ENCODE measurements at places on chromosomes 2 and 18. TPM values are rescaled to one million over a fixed set of nuclear protein-coding genes. Genes with fewer than 3 reads are reported as not detected.
A peak's percentile ranks its signal among the peaks of the same experiment; 100 is the strongest.

OR6B2 gene
- total RNA-seq = not detected

D2HGDH gene
- total RNA-seq = 9.1 TPM

- peaks cover 7% of the 10 kb centered on the region for H3K4me1 ChIP-seq
- no peaks in the 10 kb centered on the region for H3K27me3 ChIP-seq
- no peak overlapping the region for H3K4me3 ChIP-seq
- DNase-seq = peak; percentile 88
- H3K27ac ChIP-seq = peak overlapping the region; percentile 48
- no peaks in the 10 kb centered on the region for H3K36me3 ChIP-seq
Observed at GRCh38 chr18:67520351-67520921, 3.9 kb upstream of the DSEL start.

GCG gene
- 16.6 TPM for total RNA-seq

GRCh38 chr18:62621546-62621945 lies 93.8 kb upstream of the PHLPP1 start:
- H3K4me1 ChIP-seq = peaks cover 4% of the 10 kb centered on the region
- H3K4me3 ChIP-seq = no peak overlapping the region
- H3K36me3 ChIP-seq = no peaks in the 10 kb centered on the region

- H3K36me3 ChIP-seq = no peaks in the 10 kb centered on the region
- DNase-seq = no peak
- no peaks in the 10 kb centered on the region for H3K4me1 ChIP-seq
Observed at GRCh38 chr2:157182834-157183396, 74.6 kb upstream of the GALNT5 start.

SRD5A2 gene
- total RNA-seq = under 0.01 TPM

GRCh38 chr18:35060122-35060815 lies 19.1 kb downstream of the MAPRE2 start:
- no peaks in the 10 kb centered on the region for H3K27me3 ChIP-seq
- no peak overlapping the region for H3K4me3 ChIP-seq
- DNase-seq = peak; percentile 48
- no peak overlapping the region for H3K27ac ChIP-seq
- H3K4me1 ChIP-seq = peaks cover 4% of the 10 kb centered on the region
- H3K36me3 ChIP-seq = no peaks in the 10 kb centered on the region

CXCR1 gene
- not detected for total RNA-seq

GRCh38 chr2:227503433-227504406 lies 31.8 kb downstream of the AGFG1 start:
- H3K27me3 ChIP-seq = no peaks in the 10 kb centered on the region
- H3K36me3 ChIP-seq = peaks cover 4% of the 10 kb centered on the region

- H3K4me1 ChIP-seq = peaks cover 36% of the 10 kb centered on the region
- no peak overlapping the region for H3K4me3 ChIP-seq
- H3K36me3 ChIP-seq = no peaks in the 10 kb centered on the region
- H3K27me3 ChIP-seq = no peaks in the 10 kb centered on the region
- H3K27ac ChIP-seq = peak overlapping the region; percentile 79
Observed at GRCh38 chr2:62465741-62466502, 40.1 kb downstream of the TMEM17 start.

DNA sequence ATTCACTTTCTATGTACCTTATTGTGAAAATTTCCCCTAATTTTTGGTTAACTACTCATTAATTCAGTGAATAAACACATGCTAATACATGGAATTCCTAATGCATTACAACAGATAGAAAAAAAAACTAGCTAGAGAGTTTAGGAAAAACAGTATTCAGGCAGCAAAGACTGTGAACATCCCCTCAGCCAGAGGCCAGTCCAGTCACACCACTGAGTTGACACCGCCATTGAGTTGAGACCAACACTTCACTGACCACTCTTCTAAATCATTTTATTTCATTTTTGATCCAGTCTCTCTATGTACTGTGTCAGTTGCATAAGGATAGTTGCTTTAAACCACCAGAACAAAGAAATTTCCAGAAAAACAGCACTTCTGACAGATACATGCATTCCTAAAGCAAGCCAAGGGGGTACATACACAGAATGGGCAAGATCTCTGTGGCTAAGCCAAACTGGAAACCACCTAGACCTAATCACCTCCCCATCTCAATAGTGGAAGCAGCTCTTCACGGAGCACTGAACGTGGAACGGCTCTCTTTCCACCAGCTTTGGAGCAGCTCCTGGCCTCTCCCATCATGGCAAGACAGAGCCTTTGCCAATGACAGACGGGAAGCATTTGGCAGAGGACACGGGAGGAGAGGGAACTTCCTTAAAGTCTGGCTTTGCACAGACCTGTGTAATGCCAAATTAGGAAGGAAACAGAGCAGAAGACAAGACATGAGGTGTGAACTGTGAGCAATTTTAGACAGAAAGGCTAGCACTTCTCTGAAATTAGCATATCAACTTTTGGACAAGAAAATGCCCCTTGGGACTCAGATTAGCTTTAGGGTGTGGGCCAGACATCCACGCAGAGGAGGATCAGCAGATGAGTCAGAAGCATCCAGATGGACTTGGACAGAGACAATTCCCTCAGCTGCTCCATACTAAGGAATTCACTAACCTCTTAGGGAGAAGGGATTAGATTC lies 36.4 kb downstream of the CACNB4 start:
- no peak overlapping the region for H3K4me3 ChIP-seq
- H3K36me3 ChIP-seq = no peaks in the 10 kb centered on the region
- peak; percentile 90 for DNase-seq
- H3K27me3 ChIP-seq = no peaks in the 10 kb centered on the region
- peaks cover 9% of the 10 kb centered on the region for H3K4me1 ChIP-seq
- H3K27ac ChIP-seq = peak overlapping the region; percentile 63

DNA sequence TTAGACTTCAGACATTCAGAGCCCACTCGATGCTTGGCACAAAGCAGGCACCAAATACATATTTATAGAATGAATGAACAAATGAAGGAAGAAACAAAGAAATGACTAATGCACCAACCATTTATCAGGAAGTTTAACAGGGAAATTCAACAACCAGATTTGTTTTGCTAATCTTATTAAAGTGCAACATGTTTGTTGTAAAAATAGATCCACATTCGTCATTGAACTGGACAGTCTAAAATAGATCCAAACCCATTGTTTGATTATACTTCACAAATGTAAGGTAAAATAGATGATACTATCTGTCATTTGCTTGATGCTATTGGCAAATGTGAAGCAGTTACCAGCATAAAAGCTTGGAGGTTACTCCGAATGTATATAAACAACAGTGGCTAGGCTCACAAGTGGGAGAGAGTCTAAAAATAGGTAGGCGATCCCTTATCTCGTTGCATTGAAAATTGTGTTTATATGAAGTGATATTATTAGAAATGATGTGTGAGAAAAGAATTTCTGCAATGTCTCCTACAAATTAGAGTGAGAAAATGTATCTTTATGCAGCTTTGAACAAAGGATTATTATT lies 246.2 kb downstream of the NEDD4L start:
- no peak overlapping the region for H3K4me3 ChIP-seq
- no peaks in the 10 kb centered on the region for H3K27me3 ChIP-seq
- no peak for DNase-seq
- H3K36me3 ChIP-seq = no peaks in the 10 kb centered on the region
- H3K4me1 ChIP-seq = peaks cover 21% of the 10 kb centered on the region
- H3K27ac ChIP-seq = peak overlapping the region; percentile 44

DNA sequence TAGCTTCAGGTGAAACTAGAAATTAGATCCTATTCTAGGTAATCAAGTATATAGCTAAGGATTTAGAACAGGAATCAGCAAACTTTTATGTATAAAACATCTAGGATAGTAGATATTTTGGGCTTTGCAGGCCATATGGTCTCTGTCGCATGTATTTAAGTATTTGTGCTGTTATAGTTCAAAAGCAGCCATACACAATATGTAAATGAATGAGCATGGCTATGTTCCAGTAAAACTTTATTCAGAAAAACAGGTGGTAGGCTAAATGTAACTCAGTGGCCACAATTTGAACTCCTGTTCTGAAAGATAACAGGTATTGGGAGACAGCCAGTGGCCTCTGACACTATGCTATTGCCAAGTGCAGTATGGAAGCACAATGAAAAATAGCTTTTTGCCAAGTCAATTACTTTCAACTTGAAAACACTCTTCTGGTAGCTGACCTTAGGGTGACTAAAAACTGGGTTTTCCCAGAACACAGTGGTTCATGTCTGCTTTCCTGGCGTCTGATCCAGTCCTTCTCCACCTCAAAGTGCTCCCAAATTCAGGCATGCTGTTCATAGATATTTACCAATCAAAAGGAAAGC lies 304.7 kb upstream of the SYT4 start:
- H3K27ac ChIP-seq = no peak overlapping the region
- H3K27me3 ChIP-seq = no peaks in the 10 kb centered on the region
- H3K4me1 ChIP-seq = peaks cover 4% of the 10 kb centered on the region
- DNase-seq = no peak
- H3K4me3 ChIP-seq = no peak overlapping the region

DNA sequence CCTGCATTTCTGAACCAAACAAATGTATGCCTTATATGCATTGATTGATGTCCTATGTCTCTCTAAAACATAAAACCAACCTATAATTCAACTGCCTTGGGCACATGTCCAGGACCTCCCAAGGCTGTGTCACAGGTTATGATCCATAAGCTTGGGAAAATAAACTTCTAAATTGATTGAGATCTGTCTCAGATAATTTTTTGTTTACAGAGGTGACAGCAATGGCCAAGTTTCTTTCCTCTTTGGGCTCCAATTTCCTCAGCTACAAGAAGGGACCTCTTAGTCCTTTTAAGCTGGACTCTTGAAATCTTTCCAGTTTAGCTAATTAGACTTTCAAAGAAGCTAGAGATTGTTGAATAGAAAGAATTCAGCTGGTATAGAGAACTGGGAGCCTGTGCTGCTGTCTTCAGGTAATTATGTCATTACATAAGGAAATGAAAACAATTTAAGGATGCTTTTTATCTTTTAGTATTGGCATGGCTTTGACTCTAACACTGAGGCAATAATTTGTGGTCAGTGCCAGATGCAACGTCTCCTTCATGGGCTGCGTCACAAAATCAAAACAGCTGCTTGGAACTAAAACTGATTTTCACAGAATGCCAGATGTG lies 412.1 kb upstream of the TRIB2 start:
- H3K27ac ChIP-seq = no peak overlapping the region
- DNase-seq = peak; percentile 51
- H3K4me3 ChIP-seq = no peak overlapping the region

- no peaks in the 10 kb centered on the region for H3K27me3 ChIP-seq
- peaks cover 6% of the 10 kb centered on the region for H3K4me1 ChIP-seq
- no peak overlapping the region for H3K4me3 ChIP-seq
Observed at GRCh38 chr18:75173125-75173432, 35.9 kb downstream of the PTGR3 start.

STON1 gene
- total RNA-seq = 10.0 TPM

DNA sequence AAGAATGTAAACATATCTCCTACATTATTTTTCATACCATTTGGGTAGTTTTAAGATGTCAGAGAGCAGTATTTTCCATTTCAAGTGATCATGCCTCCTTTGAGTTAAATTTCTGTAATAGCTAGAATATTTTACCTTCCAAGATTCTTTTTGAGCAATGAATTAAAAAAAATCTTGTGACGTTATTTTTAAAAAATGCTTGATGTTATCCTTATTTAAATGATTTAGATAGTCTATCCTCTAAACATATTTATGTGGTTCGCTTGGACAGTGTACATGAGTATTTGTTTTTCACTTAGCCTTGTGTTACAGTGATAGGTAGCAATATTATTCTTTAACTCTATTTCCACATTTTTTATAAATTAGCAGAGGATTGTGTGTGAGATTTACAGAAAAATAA lies 639.2 kb upstream of the CDH2 start:
- H3K4me3 ChIP-seq = no peak overlapping the region
- H3K4me1 ChIP-seq = no peaks in the 10 kb centered on the region
- no peak for DNase-seq
- H3K27ac ChIP-seq = no peak overlapping the region

CFAP53 gene
- total RNA-seq = 0.18 TPM

DNA sequence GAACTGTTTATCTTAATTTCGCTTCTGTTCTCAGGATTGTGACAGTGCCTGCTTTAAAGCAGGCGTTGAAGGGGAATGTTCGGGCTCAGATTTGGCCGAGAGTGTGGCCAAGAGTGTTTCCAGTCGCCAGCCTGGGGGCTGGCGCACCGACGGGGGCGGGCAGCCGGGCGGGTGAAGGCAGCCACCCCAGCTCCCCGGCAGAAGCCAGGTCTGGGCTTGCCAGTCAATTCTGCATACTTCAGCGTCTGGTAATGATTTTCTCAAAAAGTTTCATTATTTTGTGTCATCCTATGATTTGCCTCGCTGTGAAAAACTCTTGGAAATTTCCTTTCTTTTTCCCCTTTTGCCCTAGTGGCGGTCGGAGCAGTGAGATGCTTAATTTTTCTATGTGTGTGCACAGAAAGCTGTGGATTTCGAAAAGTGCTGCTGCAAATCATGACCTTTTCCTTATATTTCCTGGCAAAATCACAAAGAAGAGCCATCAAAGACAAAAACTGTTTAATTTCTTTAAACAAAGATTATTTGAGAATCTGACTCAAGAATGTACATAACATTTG lies 856 bp downstream of the FAM228A start:
- no peaks in the 10 kb centered on the region for H3K36me3 ChIP-seq
- no peak overlapping the region for H3K27ac ChIP-seq
- no peaks in the 10 kb centered on the region for H3K4me1 ChIP-seq
- peak; percentile 15 for DNase-seq

DNA sequence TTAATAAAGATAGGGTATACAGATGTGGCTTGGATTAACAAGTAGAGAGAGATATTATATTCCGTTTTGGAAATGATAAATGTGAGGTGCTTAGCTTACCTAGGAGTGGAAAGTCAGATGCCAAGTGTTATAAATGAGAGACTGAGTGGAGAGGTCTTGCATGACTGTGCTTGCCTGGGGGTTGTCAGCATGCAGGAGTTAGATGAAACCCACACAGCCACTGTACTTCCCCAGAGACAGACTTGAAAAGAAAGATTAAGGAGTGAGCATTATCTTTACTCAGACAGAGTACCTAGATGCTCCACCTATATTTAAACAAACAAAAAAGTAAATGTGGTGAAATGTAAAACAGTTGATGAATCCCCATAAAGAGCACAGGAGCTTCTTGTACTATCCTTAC lies 482.7 kb downstream of the RIT2 start:
- H3K4me1 ChIP-seq = no peaks in the 10 kb centered on the region
- no peaks in the 10 kb centered on the region for H3K27me3 ChIP-seq
- no peak overlapping the region for H3K4me3 ChIP-seq
- no peak overlapping the region for H3K27ac ChIP-seq
- no peaks in the 10 kb centered on the region for H3K36me3 ChIP-seq

DNA sequence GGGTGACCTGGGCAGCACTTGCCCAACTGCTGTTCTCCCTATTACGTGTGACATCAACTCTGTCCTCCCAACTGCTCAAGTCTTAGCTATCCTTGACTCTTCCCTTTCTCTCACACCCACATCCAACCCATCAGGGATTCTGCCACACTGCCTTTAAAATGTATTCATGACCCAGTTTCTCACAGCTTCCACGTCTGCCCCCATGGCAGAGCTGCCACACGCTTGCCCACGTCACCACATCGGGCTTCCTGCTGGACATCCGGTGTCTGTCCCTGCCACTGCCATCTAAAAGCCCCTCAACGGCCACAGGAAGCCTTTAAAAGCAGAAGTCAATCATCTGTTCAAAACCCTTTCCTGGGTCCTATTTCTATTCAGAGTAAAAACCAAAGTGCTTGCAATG lies 233.1 kb upstream of the POU3F3 start:
- no peak overlapping the region for H3K4me3 ChIP-seq
- no peak for DNase-seq
- H3K27me3 ChIP-seq = no peaks in the 10 kb centered on the region
- no peak overlapping the region for H3K27ac ChIP-seq
- H3K36me3 ChIP-seq = no peaks in the 10 kb centered on the region

Data from muscle of leg (tissue), 16 donors.